Activated naive CD4-positive, alpha-beta T cell (primary cell): ENCODE measurements at places on chromosomes 2 and 18.

DNA sequence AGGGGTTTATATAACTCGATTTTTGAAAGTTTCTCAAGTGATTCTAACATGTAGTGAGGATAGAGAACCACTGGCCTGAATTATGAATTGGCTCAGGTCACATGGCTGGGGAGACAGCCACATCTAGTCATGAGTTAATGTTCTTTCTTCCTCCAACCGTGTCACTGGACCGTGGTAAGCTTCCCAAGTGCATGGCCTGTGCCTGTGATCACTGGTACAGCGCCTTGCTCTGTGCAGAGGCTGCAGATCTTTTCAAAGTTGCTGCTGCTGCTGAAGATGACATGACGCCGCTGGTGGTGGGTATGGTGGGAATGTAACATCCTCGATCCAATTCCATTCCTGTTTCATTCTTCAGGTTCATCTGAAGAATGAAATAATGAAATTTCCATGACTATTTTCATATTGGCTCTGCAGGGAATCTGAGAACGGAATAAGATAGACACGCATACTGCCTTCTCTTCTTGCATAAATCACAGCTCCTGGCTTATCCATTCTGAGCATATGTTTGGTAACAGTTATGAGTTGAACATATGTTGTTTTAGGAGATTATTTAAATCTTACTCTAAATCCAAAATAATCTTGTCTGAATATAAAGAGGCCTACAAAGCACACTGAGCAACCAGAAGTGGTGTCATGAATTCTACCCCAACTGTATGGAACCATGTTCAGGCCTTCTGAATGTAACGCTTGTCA, 100.5 kb upstream of the THSD7B start:
- no peak for DNase-seq

DNA sequence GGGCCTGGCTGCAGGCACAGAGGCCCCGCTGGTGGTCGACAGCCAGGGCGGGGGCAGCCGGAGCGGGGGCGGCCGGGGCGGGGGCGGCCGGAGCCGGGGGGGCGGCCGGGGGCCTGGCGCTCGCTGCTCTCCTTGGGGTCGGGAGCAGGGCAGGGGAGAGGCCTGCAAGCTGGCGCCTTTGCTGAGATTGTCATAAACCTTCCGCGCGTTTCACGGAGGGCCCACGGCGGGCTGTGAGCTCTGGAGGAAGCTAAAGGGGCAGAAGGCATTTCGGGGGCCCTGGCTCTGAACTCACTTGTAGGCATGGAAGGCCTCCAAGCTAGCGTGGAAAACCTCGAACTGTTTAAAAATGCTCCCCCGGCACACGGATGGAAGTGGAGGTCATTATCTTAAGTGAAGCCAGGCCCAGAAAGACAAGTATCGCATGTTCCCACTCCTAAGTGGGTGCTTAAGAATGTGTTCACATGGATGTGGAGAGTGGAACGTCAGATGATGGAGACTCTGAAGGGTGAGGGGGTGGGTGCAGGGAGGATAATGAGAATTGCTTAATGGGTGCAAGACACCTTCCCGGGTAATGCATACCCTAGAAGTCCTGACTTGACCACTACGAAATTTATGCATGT, 629 bp downstream of the PRELID3A start:
- DNase-seq = no peak

GRCh38 chr18:52216109-52216508, 123.9 kb upstream of the DCC start:
- DNase-seq = no peak

DNA sequence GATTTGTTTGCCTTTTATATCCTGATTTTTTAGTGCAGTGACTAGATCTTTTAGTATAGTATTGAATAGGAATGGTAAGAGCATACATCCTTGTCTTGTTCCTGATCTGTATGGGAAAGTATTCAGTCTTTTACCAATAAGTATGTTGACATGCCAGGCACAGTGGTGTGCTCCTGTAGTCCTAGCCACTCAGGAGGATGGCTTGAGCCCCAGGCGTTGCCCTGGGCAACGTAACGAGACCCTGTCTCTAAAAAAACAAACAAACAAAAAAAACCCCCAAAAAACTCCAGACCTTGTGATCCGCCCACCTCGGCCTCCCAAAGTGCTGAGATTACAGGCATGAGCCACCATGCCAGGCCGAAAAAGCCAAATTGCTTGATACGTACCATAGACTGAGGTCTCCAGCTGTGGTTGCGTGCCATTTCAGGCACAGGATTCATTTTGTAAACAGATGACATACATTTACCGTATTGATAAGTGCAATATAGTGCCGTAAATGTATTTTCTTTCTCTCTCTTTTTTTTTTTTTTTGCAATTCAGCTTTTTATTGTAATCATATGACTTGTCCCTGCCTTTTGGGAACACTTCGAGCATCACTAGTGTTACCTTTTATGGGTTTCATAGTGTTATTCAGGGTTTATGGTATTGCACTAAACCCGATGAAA, 18.5 kb downstream of the BIRC6 start:
- DNase-seq = no peak

DNA sequence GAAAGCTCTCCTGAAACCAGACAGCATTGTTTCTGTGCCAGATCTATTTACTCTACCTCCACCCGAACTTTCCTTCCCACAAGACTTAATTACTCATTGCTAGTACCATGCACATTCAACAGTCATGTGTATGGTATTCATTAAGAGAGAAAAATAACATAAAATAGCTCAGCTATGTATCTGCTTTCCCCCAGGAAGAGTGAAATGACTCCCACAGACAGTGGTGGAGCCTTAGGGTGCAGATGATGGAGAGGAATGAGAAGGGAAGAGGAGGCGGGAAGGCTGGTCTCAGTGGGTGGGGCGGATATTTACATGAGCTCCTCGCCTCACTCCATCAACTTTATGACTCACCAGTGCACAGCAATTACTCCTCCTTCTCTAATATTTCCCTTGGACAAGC, 724.5 kb downstream of the EPHA4 start:
- DNase-seq = no peak

DNA sequence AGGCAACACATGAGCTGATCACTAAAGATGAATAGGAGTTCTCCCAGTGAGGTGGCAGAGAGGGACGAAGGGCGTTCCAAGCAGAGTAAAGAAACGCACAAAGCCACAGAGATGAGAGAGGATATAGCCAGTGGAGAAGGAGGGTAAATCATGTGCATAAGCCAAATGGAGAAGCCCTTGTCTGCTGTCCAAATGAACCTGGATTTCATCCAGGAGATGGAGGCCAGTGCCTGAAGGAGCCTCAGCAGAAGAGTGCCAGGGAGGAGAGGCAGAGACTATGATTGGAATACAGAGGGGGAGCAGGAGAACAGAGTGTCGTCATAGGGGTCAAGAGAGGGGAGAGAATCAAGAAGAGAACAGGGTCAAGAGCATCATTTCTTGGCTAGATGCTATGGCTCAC, 48.9 kb upstream of the STPG4 start:
- DNase-seq = no peak

- DNase-seq = no peak
These were observed 6.2 kb downstream of the PDE1A start for GRCh38 chr2:182420669-182421068.
